ENCODE measurements at places on chromosomes 1 and 21. TPM values are rescaled to one million over a fixed set of nuclear protein-coding genes. Genes with fewer than 3 reads are reported as not detected.
A peak's percentile ranks its signal among the peaks of the same experiment; 100 is the strongest.

GRCh38 chr1:42913426-42914091 is 45.1 kb downstream of the SLC2A1 start:
- peak; percentile 88 for DNase-seq
- no peaks in the 10 kb centered on the region for H3K36me3 ChIP-seq
- H3K27me3 ChIP-seq: no peaks in the 10 kb centered on the region
- no peaks in the 10 kb centered on the region for H3K4me1 ChIP-seq
- H3K27ac ChIP-seq: no peak overlapping the region
- no peak overlapping the region for H3K4me3 ChIP-seq

DNA sequence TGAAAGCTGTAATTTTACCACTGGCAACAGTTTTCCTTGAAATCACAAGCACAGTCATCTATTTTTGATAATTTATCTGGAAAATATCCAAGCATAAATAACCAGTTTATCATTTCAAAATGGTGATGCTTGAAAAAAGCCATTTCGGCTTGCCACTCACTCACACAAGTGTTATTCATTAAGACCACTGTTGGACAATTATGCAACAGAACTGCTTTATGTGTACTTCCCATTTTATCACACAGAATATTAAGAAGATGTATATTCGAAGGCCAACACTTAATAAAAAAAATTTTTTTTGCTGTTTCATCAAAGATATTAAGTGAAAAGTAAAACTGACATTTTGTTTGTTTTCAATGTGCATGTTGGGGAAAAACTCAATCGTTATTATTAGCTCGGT is 62.3 kb downstream of the EIF4G3 start:
- DNase-seq: no peak
- H3K36me3 ChIP-seq: peaks cover 20% of the 10 kb centered on the region
- no peak overlapping the region for H3K4me3 ChIP-seq
- no peaks in the 10 kb centered on the region for H3K4me1 ChIP-seq
- no peak overlapping the region for H3K27ac ChIP-seq
- no peaks in the 10 kb centered on the region for H3K27me3 ChIP-seq

- no peak overlapping the region for H3K4me3 ChIP-seq
- DNase-seq: no peak
- H3K27ac ChIP-seq: no peak overlapping the region
- no peaks in the 10 kb centered on the region for H3K27me3 ChIP-seq
These were observed 20.5 kb upstream of the MYBPHL start for GRCh38 chr1:109327285-109327684.

RAB25 gene
- total RNA-seq: 142 TPM

AGMAT gene
- 3.7 TPM for total RNA-seq

DNA sequence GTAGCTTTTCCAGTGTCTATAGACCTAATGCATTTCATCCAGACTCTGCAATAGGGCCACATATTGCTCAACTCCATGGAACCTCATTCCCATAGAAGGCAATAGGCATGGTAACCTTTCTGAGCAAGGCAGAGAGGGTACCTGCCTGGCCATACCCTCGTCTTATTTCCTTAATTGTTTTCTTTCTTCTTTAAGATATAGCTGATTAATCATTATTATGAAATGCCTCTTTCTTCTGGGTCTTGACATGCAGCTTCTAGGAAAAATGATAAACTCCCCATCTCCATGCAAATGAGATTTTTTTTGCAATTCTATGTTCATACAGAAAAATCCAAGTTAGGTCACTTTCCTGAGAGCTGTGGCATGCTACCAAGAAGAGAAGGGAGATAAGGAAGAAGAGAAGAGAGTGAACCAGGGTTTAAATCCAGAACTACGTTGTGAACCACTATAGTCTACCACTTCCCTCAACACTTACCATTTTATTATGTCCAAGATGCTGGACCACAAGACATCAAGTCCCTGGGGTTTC is 33.0 kb upstream of the IL20 start:
- H3K27me3 ChIP-seq: peaks cover 12% of the 10 kb centered on the region
- no peak for DNase-seq
- no peaks in the 10 kb centered on the region for H3K36me3 ChIP-seq
- no peak overlapping the region for H3K27ac ChIP-seq
- H3K4me3 ChIP-seq: no peak overlapping the region

DNA sequence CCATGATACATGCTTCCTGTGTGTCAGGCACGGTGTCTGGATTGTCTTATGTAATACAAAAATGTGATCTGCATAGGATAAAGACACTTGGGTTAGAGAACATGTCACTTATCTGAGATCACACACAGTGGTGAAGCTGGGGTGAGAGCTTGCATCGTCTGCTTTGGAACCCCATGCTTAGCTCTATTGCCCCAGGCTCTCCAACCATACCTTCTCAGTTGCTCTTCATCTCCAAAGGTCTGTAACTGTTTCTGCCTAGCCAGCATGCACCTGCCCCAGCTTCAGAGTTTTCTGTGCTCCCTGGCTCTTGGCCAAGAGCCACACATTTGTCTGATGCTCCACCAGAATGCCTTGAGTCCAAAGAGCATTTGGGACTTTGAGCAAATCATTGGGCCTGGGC is 93.9 kb upstream of the COG2 start:
- no peak for DNase-seq
- H3K27ac ChIP-seq: no peak overlapping the region
- no peaks in the 10 kb centered on the region for H3K4me1 ChIP-seq
- H3K27me3 ChIP-seq: no peaks in the 10 kb centered on the region

DNA sequence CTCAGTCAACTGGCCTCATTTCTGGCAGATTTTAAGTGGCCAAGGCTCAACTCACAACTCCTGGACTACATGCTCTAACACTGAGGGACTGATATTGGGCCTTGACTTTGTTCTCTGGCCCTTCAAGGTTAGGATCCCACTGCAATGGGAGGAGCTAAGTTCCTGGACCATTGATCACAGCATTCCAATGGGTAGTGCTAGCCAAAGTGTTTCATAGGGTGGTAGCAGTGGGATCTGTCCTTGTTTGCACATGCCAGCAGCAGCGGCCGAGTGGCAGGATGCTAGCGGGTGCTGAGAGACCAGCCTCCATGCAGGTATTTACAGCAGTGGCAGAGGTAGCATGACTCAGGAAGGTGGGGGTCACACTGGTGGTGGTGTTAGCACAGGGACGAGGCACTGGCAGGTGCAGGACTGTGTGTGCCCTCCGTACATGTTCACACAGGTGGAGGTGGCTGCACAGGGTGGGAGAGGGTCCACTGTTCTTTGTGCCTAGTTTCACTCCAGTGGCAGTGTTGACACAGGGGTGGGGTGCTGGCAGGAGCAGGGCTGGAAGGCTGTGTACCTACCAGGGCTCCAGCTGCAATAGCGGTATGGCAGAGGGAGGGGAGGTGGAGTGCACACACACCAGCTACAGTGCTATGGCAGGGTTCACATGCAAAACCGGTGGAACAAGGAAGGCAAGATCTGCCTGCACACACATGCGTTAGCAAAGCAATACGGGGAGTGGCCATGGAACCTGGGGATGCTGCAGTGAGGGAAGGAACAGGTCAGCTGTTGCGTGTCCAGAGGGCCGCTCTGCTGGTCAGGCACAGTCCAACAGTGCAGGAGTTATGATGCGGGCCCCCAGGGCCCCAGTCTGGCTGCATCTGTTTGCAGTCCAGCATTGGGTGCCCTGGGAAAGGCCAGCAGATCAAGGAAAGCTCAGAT is 51.7 kb downstream of the COL24A1 start:
- no peaks in the 10 kb centered on the region for H3K4me1 ChIP-seq
- H3K27me3 ChIP-seq: no peaks in the 10 kb centered on the region
- DNase-seq: peak; percentile 46
- H3K36me3 ChIP-seq: no peaks in the 10 kb centered on the region

GRCh38 chr1:182855911-182856310 is 16.8 kb downstream of the DHX9 start:
- H3K4me3 ChIP-seq: no peak overlapping the region
- H3K27me3 ChIP-seq: no peaks in the 10 kb centered on the region
- no peak for DNase-seq
- peaks cover 100% of the 10 kb centered on the region for H3K36me3 ChIP-seq

WDR47 gene
- 9.8 TPM for total RNA-seq

DNA sequence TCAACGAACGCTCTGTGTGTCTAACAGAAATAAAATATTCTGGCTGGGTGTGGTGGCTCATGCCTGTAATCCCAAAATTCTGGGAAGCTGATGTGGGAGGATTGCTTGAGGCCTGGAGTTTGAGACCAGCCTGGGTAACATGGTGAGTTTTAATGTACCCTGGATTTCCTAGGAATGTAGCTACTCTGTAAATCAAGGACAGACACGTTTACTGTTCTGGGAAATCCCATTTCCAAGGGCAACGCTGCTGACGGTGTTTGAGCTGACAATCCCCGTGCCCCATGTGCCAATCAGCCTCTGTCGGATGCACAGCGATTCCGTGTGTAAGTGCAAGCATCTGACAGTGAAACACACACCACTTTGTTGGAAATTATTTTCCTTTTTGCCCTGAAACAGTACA is 8.0 kb downstream of the CORT start:
- peaks cover 34% of the 10 kb centered on the region for H3K36me3 ChIP-seq
- no peak overlapping the region for H3K27ac ChIP-seq
- no peak for DNase-seq
- no peaks in the 10 kb centered on the region for H3K4me1 ChIP-seq
- H3K27me3 ChIP-seq: no peaks in the 10 kb centered on the region
- no peak overlapping the region for H3K4me3 ChIP-seq

- no peak for DNase-seq
- H3K27me3 ChIP-seq: no peaks in the 10 kb centered on the region
- no peak overlapping the region for H3K27ac ChIP-seq
These were observed 1.8 kb upstream of the SPRR1A start for GRCh38 chr1:152982076-152982475.

Data from endodermal cell (in vitro differentiated cells).